NCI-H510A treated with DMSO at 0.1 percent for 48 hours (cell line): ENCODE measurements at places on chromosomes 12 and 14.

DNA sequence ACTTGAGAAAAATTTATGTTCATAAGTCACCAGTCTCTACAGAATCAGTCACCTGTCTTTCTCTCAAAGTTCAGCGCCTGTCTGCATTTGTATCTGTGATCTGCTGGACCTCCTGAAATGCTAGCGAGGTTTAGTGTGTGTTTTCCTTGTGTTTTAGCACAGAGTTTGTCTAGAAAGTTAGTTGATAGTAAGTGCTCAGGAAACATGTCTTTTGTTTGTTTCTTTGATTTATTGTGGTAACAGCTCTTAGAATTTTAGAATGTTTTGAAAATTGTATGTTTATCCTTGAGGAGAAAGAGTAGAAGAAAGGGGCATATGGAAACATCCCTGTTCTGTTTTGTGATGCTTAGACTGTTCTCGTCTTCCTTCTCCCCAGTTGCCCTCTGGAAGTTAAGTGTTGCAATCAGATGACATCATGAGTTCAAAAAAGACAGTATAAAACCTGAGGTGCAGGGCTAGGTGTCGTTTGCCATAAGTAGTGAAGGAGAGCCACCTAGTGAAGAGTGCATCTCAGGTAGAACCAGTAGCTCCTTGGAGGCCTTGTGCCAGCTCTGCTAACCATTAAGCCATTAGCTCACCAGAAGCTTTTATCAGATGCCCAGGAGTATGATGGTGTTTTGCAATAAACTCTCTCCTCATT, 44.8 kb downstream of the FBXW8 start:
- peak; percentile 49 for DNase-seq

DNA sequence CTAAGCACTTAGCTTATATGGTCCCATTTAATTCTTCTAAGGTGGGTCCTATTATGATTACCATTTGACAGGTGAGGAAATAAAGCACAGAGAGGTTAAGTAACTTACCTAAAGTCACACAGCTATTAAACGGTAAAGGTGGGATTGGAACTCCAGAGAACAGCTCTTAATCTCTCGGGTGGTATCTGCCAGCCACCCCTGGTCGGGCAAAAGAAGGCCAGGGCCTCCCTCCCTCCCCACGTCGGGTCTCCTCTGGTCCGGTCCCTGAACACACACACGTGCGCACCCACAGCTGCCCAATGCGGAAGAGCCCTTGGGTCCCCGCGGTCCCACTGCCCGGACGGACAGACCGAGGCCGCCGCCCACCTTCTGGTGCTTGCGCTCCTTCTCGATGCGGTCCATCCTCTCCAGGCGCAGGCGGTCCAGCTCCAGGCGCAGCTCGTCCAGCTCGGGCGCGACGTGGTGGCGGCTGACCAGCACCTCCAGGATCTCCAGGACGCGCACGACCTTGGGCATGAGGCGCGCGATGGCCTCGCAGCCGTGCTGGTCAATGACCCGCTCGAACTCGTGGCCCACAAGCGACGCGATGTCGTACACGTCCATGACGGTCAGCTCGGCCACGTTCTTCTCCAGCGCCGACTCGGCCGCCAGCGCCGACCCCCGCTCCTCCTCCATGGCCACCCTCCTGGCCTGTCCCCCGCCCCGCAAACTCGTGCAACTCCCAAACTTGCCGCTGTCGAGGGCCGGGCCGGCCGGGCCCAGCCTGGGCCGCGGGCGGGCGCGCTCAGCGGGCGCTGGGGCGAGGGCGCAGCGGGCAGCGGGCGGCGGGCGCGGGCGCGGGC, 490 bp downstream of the RILPL1 start:
- DNase-seq: peak; percentile 20

GRCh38 chr12:2374092-2374906, 321.5 kb downstream of the CACNA1C start:
- no peak for DNase-seq

DNA sequence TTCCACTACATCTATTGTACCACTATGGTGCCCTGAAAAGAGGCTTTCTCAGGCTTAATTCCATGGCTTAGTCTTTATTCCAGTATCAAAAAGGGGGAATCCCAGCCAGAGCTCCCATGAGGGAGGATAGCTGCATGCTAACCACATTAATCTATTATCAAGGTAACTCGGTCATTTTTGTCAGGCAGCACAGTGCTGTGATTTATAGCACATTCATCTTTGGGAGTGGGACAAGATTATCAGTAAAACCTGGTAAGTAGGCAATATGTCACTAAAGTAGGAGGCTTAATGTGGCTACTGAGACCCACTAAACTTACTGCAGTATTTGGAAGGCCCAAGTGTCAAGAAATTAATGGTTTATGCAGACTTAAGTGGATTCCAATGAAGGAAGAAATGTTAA, 58.9 kb downstream of the DAD1 start:
- DNase-seq: no peak

DNA sequence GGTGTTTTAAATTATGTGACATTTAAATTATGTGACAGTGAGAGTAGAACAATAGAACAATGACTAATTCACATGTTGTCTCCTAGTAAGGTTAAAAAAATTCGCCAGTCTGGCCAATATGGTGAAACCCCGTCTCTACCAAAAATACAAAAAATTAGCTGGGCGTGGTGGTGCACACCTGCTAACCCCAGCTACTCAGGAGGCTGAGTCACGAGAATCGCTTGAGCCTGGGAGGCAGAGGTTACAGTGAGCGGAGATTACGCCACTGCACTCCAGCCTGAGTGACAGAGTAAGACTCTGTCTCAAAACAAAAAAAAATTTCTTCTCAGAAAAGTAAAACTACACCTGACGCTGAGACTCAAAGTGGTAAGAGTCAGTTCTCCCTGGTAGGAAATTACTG, 2.7 kb downstream of the CS start:
- no peak for DNase-seq

DNA sequence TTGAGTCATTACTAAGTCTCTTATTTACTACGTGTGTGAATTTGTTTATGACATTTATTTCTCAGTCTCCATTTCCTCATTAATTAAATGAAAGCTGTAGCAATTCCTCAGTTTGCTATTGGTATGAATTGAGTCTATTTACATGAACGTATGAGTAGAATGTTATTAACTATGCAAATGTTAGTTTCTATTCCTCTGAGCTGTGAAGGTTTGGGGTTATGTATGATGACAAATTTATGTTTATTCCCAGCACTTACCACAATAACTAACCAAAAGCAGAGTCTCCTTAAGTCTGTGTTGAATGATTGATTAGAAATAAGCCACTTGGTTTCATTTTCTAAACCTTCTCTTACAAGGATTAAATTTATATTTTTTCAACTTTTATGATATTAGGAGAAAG, 1340.9 kb downstream of the FSCB start:
- no peak for DNase-seq

DNA sequence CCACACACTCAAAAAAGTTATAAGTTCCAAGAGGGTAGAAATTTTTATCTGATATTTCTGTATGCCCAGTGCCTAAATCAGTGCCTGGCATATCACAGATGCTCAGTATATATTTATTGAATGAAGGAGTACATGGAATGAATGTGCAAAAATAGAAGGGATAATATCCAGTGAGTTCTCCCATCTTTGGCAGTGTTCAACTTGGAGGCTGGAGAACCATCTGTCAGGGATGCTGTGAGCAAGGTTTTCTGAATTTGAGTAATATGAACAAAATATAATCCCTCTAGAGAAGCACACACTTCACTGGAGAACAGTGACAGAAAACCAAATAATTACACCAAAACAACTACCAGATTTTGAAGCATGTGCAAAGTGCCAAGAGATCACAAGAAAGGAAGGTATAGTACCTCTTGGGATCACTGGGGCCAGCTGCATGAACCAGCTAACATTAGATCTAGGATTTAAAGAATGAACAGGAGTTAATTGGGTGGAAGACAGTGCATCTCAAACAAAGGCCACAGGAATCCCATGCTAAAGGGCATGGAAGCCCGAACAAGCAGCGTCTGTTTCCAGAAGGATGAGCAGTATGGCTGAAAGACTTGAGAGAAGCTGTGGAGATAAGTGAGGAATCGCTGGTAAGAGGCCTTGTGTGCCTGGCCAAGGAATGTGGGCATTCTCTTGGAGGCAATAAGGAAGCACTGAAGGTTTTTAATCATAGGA, 11.5 kb downstream of the SLC8A3 start:
- no peak for DNase-seq

GRCh38 chr14:70773182-70773862, 36.0 kb downstream of the MAP3K9 start:
- DNase-seq: no peak

DNA sequence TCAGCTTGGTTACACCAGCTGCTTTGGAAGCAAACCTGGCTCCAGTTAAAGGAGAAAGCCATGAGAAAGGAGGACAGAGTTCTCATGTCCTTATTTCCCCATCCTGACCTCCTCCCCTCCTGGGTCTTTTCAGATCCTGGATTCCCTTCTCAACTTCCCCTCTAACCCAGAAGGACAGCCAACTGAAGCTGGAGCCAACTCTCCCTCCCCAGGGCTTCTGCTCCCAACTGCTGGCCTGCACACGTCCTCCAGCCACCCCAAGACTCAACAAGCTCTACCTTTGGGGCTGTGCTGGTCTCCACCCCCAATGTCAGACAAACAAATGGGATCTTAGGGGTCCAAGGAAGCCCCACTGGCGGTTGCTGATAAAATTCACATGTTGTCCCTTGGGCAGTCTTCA, 651.1 kb upstream of the TBX3 start:
- no peak for DNase-seq

DNA sequence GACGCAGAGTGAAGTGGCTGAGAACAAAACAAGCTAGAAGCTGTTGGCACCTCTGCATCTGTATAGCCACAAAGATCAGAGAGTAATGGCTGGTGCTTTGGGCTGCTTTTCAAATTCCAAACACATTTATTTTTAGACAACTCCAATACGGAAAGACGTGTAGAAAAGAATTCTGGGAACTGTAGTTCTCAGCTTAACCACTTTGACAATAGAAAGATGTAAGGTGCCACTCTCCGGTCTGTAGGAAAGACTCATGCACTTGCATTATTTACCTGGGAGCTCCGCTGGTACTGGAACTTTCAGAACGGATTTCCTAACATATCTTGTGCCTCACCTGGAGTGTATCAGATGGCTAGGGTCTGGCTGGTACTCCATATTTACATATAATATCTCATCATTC, 1.8 kb upstream of the OR4K2 start:
- no peak for DNase-seq

GRCh38 chr12:94863321-94864035, 140.0 kb downstream of the NDUFA12 start:
- no peak for DNase-seq

DNA sequence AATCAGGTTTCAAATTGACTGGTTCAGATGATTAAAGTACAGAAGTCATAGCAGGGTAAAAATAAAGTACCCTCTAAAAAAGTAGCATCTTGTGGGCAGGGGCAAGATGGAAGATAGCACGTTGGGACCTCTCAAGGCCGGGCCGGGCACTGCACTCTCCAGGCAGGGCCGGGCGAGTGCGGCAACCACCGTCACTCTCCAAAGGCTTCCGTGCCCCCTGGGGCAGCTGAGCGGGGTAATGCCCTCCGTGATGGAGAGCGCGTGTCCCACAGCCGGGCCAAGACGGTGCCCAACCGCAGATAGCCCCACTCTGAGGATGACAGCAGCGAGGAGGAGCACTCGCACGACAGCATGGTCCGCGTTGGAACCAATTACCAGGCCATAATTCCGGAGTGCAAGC, 8.6 kb upstream of the PLXNC1 start:
- DNase-seq: no peak

DNA sequence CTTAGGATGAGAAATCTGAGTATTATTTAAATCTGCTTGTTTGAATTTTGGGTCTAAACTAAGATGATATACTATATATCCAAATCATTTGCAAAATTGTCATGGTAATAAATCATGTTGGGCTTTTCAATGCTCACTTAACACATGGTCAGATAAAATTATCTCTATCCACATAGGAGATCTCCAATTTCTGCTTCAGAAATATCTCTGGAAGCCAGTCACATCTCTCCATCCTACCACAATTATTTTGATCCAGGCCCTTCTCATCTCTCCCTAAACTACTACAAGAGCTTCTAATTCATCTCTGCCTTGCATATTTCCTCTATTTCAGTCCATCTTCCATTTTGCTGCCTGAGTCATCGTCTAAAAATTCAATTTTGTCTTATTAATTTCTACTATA, 3.8 kb downstream of the DCN start:
- no peak for DNase-seq

GRCh38 chr12:121712190-121712460, 427 bp upstream of the TMEM120B start:
- DNase-seq: peak; percentile 36

GRCh38 chr12:116878567-116879508, 2.4 kb downstream of the HRK start:
- peak; percentile 32 for DNase-seq

GRCh38 chr14:21162081-21162480, 6.2 kb upstream of the OR5AU1 start:
- DNase-seq: no peak

- DNase-seq: no peak
Observed at GRCh38 chr12:131800594-131801135, 27.5 kb upstream of the MMP17 start.

DNA sequence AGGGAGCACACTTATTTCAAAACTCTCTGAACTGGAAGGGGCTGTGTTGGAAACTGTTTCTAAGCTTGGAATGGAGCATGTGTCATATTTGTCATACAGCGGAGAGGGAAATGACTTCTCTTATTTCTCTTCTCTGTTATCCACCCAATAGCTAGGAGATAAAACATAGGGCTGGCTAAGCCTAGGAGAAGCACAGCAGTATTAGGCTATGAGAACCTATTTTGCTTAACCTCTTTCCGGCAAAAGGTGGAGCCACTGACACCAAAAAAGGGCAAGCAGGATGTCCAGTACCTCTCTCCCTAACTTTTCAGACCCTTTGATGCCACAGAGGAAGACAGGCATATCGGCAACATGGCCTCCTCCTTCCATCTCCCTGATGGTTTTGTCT, 148.3 kb downstream of the CRADD start:
- DNase-seq: no peak

GRCh38 chr12:84764001-84764400, 148.6 kb downstream of the SLC6A15 start:
- no peak for DNase-seq

DNA sequence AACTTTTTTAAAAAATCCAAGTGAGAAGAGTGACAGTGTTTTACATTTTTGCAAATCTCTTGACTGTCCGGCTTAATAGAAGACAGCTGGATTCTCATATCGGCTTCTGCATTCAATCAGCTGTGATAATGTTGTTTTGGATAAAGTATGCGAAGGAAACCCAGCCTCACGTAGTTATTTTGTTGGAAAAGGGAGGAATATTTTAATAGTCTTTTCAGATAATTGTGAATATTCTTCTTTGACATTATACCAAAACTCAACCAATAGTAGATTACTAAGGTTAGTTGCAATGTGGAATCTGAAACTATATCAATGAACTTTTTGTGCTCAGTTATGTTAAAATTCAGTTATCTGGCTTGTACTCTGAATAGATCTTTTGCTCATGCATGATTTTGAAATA, 276.5 kb downstream of the ZFP36L1 start:
- no peak for DNase-seq

GRCh38 chr14:24392325-24393091, 6.3 kb upstream of the NYNRIN start:
- DNase-seq: peak; percentile 84

- DNase-seq: no peak
Observed at GRCh38 chr14:24207104-24207551, 1.6 kb downstream of the TSSK4 start.
